ENCODE measurements at places on chromosomes 16 and 17.

DNA sequence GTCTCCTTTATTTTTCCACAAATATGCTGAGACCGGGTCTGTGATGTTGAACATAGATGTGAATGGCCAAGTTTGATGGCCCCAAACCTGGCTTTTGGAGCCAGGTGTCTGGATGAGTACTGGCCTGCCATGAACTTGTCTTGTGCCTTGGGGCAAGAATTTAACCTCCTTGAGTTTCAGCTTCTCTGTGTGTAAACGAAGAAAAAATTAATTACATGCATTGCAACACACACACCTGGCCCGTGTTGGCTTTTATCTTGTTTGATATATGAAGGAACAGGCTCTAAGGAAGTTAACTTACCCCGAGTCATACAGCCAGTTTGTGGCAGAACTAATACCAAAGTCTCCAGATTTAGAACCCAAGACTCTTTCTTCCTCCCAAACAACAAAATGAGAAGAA is 13.1 kb downstream of the FBXO39 start:
- no peak for DNase-seq

DNA sequence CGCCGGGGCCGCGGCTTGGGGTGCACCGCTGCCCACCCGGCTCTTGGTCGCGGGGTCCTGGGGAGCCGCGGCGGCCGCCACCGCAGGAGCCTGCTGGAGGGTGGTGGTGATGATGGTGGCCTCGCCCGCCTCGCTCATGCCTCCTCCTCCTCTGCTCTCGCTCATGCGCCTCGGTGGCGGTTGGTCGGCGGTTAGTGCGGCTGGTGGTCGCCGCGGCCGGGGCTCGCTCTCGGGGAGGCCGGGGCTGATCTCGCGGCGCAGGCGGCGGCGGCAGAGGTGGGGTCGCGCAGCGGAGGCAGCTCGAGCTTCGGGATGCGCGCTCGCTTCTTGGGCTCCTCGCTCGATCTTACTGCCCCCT is 41.6 kb downstream of the AHSP start:
- DNase-seq, result no peak

DNA sequence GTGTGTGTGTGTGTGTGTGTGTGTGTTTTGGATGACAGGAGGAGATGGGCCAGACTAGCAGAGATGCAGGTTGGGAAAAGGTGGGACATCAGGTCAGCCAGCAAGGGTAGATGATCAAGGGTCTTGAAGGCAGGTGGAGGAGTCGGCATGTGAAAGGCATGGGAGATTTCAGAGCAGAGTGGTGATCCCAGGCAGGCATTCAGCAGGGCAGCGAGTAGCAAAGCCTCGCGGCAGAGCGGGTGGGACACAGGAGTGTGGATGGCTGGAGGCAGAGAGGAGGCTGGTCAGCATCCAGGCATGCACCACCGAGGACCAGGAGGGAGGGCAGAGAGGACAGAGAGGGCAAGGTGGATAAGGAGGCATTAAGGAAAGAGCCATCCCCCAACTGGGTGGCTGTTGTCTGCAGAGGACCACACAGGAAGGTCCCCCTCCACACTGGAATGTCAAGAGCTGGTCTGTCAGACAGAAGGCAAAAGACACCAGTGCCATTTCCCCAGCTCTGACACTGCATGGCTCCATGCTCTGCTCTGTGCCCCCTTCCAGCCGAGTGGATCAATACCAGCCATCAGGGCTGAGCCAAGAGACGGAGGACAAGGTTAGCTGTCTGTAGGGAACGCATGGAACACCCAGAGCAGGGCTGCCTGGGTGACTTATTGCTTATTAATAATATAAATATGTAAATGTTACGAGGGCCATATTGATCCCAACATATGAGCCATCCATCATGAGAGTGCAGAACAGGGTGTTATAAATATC is 74.8 kb upstream of the RPL38 start:
- DNase-seq, result no peak

DNA sequence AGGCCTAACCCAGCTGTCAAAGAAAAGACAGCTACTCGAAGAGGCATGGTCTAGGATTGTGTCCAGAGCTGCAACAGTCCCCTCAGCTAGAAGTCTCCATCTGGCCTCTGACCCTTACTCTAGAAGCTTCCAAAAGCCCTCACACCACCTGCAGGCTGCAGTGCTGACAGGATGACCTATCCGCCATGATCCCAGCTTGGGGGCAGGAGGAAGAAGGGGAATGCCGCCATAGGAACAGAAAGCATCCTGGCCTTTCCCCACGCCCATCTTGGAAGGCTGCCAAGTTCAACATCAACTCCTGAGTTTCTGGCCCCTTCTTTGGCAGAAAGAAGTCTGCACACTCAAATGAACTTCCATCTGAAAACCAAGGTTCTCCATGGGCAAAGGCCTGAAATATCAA is 3.1 kb upstream of the KRT36 start:
- peak; percentile 7 for DNase-seq

DNA sequence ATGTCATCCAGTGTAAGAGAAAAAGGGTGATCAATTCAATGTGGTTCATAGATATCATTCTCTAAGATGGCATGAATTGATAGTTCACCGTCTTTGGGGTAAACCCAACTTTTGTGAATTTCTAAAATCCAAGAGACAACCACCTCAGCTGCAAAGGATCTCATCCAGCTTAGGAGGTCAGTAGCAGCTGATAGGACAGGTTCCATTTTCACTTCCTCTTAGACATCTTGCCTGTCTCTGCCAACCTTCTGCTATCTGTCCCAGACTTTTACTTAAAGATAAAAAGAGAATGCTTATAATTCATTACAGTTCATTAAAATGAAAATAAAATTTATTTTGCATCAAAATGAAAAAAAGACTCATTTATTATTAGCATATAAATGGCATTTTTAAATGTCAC is 468.2 kb downstream of the XYLT1 start:
- no peak for DNase-seq

GRCh38 chr16:69848637-69849545 is 86.8 kb downstream of the WWP2 start:
- no peak for DNase-seq

DNA sequence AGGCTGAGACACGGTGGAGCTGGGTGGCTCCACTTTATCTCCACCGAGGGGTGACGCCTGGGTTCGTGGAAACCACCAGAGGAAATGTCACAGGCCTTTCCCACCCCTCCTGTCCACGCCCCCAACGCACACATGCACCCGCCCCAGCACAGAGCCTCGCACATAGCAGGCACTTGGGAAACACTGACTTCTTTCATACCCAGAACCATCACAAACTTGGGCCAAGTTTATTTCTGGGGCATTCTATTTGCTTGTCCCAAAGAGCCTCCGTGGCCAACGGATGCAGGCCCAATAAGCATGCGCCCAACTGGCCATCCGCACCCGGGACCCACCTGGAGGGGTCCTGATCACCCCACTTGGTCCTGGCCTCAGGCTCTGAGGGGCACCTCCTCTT is 3.3 kb downstream of the BCAR1 start:
- no peak for DNase-seq

Data from RCC 7860 (cell line).